ENCODE measurements at places on chromosomes 11 and 22.

DNA sequence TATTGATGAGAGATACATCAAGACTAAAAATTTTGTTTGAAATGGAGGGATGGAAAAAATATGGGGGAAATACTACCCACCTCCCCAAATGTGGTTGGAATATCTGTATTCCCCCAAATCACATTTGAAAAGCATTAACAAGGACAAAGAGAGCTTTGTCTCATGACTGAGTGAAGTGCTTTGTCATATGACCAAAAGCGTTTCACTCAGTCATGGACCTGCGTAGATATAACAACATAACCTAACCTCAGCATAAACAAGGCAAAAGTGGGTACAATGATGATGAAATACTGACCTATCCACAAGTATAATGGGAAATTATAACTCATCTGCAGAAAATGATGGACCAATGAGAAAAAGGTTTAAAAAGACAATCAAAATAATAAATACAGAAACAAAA, 418.3 kb downstream of the TBC1D22A start:
- no peak for DNase-seq

DNA sequence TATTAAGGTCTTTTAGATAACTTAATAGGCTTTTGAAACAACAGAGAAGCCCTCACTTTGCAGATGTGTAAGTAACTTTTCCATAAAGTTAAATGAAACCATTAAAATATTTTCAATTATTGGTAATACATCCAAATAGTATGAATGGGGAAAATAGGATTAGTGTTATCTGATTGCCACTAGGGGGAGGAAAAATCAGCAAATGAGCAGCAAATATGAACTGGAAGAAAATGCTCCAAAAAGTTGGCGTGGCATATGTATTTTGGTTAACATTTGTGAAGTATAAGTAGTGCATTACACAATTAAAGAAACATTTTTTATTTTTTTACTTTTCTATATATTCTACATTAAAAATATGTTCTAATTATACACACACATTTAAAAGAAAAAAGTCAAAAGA, 259.8 kb upstream of the ANO5 start:
- DNase-seq: no peak

GRCh38 chr11:74634537-74634936, 42.2 kb downstream of the POLD3 start:
- no peak for DNase-seq

DNA sequence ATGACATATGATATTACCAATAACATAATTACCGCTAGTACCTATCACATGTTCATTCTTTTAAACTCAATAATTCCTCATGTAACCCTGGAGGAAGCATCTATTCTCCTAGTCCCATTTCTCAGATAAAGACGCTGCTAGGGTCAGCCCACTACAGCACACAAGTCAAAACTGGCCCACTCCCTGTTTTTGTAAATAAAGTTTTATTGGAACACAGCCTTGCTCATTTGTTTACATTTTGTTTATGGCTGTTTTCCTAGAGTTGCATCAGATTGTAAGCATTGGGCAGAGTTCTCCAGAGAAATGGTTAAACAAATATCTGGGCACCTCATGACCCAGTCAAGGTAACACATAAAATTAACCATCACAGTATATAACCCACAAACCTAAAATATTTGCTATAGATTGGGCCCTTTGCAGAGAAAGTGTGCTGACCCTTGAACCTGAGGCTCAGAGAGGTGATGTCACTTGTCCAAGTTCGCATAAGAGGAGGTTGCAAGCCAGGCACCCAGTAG, 36.8 kb downstream of the MN1 start:
- DNase-seq: no peak

DNA sequence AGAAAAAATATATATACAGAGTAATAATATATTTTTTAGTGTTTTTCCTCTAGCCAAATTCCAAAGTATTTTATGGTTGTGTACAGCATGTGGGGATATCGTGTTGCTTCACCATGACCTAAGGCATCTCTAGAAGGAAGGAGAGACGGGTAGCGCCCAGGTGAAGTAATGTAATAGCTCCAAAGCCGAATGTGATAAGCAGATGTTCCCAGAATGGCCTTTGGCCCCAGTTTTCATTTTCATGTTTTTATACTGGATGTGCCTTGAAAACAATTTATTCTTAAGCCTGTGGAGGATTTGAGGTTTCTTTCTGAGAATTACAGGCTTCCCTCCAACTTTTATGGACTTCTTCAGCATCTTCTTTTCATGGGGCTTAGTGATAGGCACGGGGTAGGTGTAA, 587.9 kb upstream of the KIRREL3 start:
- no peak for DNase-seq

GRCh38 chr22:49956914-49957825, 3.4 kb upstream of the PIM3 start:
- DNase-seq: no peak

GRCh38 chr22:27877501-27877900, 41.6 kb downstream of the PITPNB start:
- DNase-seq: no peak

DNA sequence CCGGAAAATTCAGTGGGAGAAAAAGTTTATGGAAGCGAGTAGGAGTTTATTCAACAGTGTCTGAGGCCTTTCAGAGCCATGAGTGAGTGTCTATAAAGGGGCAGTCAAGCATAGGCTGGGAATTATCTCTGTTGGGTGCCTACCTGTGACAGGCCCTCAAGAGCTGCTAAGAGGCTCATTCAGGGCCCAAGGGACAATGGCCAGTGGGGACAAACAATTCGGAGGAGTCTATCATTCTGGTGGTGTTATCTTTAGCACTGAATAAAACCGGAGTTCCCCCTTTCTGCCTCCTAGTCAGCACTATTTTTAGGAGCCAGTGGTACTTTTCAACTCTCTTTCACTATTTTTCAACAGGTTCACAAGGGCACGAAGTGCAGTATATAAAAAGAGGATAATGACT, 89.5 kb upstream of the HTATIP2 start:
- DNase-seq: no peak

DNA sequence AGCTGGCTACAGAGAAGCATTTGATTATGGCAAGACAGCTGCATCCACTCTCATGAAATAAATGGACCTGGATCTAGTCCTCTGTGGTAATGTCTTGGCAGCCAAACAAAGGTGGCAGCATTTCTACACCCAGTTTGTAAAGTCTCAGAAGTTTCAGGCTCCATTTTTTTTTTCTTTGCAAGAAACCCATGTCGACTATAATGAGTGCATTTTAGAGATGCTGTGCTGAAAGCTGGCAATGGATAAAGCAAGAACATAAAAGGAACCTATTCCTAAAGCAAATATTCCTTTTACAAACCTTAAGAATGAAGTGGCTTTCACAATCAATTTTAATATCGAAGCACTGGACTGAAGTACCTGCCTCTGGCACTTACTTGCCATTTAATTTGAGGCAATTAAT, 33.5 kb downstream of the THAP12 start:
- no peak for DNase-seq

DNA sequence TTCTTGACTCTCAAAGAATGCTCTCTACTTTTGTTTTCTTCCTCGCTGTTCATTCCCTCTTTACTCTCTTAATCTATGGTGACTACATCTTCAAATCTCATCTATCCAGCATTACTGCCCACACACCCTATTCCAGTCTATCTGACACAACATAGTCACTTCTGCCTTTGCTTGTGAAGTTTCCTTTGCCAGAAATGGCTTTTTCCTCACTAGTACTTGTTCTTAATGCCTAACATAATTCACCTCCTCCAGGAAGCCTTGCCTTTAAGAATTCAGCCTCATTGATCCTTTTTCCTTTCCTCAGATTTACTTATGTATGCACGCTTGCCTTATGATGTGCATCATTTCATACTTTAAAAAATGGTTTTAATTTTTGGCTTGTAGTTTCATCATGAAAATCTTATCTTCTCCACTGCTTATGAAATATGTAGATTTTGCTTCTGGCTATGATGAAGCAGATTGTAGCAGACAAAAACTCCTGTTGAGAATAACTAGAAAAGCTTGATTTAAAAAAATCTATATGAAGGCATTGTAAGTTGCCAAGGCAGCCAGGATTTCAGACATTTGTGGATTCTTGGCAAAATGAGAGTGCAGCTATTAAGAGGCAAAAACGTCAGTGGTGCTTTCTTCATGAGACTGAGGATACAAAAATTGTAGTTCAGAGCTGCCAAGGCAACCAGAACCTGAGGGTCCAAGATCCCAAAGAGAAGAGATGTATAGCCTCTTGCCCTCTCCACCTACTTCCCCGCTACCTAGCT, 31.8 kb downstream of the RNF169 start:
- DNase-seq: no peak

GRCh38 chr11:119626197-119626841, 102.7 kb downstream of the NECTIN1 start:
- DNase-seq: no peak

- DNase-seq: no peak
These were observed 38.9 kb upstream of the CCDC34 start for GRCh38 chr11:27401833-27402316.

GRCh38 chr22:44755956-44756361, 3.6 kb downstream of the ARHGAP8 start:
- no peak for DNase-seq

DNA sequence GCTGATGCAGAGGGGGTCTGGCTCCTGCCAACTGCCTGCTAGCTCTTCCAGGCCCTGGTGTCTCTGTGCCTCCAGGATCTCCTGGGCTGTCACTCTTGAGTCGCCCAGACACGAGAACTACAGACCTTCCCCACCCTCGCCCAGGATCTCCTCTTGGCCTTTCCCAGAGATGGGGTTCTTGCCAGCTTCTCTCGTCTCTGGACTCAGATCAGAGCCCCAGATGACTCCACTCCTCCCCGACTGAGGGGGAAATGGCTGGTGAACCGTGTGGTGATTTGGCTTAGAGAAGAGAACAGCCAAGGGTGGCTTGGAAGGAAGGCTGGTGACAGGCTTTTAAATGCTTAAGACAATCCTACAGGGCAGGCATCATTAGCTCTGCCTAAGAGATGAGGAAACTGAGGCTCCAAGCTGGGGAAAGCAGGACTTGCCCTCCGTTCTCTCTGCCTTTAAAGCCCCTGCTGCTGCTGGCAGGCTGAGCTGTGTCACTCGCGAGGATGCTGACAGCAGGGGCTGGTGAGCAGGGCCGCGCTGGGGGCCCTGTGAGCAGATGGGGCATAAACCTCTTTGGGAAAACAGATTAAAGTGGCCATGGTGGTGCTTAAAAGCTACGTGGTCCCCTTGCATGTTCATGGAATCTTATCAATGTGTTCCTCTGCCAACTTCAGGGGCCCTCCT, 90.3 kb upstream of the THY1 start:
- DNase-seq: no peak

- DNase-seq: no peak
These were observed 21.4 kb downstream of the KIF18A start for GRCh38 chr11:28086569-28086968.

GRCh38 chr11:84740050-84740449, 887.1 kb downstream of the DLG2 start:
- DNase-seq: no peak

- no peak for DNase-seq
These were observed 86.4 kb upstream of the TMEM45B start for GRCh38 chr11:129729216-129729615.

DNA sequence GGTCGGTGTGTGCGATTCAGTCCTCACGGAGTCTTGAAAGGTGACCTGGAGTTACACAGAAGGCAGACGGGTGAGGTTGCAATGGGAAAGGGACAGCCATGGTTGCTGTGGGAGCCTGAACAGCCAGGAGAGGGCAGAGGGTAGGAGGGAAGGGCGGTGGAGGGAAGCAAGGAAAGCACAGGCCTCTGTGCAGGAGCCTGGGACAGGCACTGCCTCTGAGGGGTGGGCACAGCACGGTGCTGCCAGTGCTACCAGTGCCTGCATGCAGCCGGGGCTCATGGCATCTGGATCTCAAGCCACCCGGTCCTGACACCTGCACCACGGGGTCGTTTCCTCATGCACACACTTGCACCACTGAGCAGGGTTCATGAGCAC, 401.0 kb downstream of the TBC1D22A start:
- DNase-seq: no peak

DNA sequence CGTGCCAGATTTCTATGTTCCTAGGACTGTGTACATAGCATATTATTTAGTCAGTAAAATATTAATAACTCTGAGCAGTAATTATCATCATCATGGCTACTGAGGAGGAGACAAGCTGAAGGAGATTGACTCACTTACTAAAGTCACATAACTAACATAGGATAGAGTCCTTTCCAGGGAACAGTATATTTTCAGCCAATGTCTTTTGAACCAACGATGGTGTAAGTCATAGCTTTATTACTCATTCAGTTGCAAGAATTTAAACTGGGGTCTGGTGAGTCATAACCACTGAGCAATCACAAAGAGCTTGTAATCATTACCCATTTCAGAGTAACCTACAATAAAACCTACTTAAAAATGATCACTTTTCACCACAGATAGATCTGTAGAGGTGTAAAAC, 1564.8 kb upstream of the TENM4 start:
- DNase-seq: no peak

GRCh38 chr22:17580441-17581031, 17.2 kb downstream of the SLC25A18 start:
- DNase-seq: no peak

GRCh38 chr11:23134627-23135026, 274.4 kb upstream of the CCDC179 start:
- DNase-seq: no peak

DNA sequence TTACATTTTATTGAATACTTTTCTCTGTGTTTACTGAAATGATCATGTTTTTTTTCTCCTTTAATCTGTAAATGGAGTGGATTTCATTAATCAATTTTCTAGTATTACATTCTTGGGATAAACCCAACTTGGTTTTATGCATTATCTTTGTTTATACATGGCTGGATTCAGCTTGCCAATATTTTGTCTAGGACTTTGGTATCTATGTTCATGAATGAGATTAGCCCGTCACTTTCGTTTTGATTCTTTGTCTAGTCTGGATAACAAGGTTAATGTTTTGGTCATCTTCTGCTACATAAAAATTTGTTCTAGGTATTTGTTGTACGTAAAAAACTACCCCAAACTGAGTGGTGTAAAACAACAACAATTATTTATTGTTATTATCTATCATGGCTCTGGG, 127.9 kb upstream of the PAX6 start:
- DNase-seq: no peak

DNA sequence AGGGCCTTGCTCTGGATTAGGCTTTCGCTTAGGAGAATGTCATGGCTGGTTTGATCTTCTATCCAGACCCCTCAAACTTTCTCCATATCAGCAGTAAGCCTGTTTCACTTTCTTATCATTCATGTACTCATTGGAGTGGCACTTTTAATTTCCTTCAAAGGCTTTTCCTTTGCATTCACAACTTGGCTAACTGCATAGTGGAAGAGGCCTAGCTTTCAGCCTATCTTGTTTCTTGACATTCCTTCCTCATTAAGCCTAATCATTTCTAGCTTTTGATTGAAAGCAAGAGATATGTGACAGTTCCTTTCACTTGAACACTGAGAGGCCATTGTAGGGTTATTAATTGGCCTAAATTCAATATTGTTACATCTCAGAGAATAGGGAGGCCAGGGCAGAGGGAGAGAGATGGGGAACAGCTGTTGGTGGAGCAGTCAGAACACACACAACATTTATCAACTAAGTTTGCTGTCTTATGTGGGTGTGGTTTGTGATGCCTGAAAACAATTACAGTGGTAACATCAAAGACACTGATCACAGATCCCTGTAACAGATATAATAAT, 37.7 kb upstream of the APOBEC3A start:
- no peak for DNase-seq
